ENCODE measurements at places on chromosomes 12 and 14. TPM values are rescaled to one million over a fixed set of nuclear protein-coding genes. Genes with fewer than 3 reads are reported as not detected.

The TBX3 gene
- polyA plus RNA-seq: 99.5 TPM

The SPRYD3 gene
- polyA plus RNA-seq: 18.3 TPM

- DNase-seq: no peak
These were observed 1.2 kb upstream of the SIVA1 start for GRCh38 chr14:104751539-104752422.

The DMAC2L gene
- polyA plus RNA-seq: 25.6 TPM
